NCI-H1436 treated with DMSO at 0.1 percent for 48 hours (cell line): ENCODE measurements at places on chromosomes 3 and 15.

- DNase-seq, result no peak
Observed at GRCh38 chr15:44193651-44194322, 1.3 kb downstream of the FRMD5 start.

GRCh38 chr15:39511916-39512260, 69.0 kb upstream of the THBS1 start:
- DNase-seq, result no peak

DNA sequence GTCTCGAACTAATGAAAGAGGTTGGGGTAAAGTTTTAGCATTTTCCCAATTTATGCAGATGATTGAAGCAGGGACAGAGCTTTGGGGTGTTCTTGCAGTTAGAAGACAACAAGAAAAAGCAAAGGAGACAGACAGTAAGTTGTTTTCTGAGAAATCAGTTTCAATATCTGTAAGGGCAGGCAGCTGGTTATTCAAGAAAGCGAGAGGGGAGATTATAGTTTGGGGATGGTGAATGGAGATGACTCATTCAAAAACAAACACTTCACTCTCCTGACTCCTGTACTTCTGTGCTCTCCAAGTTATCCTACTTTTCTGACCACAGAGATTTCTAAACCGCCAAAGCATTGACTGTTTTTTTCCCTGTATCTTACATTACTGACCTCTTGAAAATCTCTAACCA, 352.0 kb downstream of the GAP43 start:
- no peak for DNase-seq

DNA sequence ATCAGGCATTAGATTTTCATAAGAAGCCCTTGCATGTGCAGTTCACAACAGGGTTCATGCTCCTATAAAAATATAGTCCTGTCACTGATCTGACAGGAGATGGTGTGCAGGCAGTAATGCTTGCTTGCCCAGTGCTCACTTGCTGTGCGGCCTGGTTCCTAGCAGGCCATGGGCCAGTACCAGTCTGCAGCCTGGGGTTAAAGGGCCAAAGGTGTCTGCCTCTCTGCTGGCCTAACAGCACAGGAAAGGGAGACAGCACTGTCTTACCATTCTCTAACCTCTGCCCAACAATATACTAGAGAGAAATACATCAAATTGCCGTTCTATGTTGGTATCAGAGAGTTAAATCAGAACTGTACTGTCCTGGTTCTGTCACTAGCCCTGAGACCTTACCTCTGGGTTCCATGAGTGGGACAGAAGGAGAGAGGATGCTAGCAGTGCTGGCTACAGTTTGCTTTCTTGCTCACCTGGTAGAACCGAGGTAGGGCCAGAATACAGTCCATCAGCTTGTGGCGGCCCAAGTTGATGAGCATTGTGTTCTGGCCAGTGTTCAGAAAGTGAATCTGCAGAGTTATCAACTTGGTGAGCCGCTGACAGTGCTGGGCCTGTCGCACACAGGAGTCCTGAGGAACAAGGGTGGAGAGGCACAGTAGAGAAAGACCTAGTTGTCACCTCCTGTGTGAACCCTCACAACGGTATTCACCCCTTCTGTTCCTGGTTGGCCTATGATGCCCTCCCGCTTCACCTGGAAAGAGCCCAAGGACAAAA, 28.6 kb downstream of the EIF3J start:
- DNase-seq, result no peak

DNA sequence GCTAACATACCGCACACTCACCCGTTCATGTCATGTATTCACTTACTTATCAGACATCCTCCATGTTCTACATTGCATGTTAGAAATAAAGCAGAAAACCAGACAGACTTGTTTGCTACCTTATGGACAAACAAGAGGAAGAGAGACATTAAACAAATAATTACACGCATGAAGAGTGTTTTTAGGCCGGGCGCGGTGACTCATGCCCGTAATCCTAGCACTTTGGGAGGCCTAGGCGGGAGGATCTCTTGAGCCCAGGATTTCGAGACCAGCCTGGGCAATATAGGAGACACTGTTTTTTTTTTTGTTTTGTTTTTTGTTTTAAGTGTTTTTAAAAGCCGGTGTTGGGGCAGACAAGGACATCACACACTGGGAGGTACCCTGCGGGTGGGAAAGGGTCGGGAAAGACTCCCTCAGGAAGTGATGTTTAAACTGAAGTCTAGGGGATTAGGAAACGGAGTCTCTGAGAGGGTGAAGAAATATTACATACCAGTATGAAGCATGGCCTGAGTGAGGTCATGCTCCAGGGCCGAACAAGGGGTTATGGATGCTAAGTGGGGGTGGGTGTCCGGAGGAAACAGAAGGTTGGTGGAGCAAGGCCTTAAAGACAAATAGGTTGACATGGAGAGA, 2.1 kb upstream of the USP3 start:
- DNase-seq, result no peak

DNA sequence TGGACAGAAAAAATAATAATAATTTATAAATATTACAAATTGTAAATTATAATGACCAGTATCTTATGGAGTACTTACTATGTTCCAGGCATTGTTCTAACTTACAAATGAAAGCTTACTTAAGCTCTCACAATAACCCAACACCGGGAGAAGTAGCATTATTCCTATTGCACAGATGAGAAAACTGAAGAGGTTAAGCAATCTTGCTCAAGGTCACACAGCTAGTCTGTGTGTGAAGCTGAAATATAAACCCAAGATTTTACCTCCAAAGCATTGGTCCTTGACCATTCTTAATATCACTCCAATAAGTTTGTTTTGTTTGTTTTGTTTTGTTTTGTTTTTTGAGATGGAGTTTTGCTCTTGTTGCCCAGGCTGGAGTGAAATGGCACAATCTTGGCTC, 43.1 kb downstream of the GBE1 start:
- no peak for DNase-seq

- DNase-seq, result no peak
Observed at GRCh38 chr15:42270996-42271395, 2.0 kb upstream of the GANC start.

DNA sequence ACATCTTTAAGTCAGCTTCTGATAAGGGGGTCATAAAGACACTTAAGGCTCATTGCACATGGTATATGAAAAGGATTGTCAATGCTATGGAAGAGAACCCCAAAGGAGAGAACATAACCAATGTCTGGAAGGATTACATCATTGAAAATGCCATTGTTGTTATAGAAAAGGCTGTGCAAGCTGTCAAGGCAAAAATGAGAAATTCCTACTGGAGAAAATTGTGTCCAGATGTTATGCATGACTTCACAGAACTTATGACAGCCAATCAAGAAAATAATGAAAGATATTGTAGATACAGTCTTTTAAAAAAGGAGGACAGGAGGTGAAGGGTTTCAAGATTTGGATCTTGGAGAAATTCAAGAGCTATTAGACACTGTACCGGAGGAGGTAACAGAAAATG, 96.3 kb upstream of the MBNL1 start:
- no peak for DNase-seq

DNA sequence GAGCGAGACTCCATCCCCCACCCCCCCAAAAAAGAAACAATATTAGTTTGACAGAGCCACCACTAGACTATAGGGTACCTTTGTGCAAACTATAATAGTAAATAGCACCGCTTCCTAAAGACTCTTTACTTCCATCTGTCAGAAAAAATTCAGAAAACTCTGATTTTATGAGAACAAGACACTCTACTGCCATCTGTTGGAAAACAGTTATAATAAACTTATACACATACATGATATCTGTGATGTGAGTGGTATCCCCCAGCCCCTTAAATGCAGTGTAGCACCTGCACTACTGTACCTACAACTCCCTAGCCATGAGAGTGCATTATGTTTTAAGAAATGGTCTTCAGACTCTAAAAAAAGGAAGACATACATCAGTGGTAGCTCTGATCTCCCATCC, 47.1 kb upstream of the CTDSPL start:
- no peak for DNase-seq

DNA sequence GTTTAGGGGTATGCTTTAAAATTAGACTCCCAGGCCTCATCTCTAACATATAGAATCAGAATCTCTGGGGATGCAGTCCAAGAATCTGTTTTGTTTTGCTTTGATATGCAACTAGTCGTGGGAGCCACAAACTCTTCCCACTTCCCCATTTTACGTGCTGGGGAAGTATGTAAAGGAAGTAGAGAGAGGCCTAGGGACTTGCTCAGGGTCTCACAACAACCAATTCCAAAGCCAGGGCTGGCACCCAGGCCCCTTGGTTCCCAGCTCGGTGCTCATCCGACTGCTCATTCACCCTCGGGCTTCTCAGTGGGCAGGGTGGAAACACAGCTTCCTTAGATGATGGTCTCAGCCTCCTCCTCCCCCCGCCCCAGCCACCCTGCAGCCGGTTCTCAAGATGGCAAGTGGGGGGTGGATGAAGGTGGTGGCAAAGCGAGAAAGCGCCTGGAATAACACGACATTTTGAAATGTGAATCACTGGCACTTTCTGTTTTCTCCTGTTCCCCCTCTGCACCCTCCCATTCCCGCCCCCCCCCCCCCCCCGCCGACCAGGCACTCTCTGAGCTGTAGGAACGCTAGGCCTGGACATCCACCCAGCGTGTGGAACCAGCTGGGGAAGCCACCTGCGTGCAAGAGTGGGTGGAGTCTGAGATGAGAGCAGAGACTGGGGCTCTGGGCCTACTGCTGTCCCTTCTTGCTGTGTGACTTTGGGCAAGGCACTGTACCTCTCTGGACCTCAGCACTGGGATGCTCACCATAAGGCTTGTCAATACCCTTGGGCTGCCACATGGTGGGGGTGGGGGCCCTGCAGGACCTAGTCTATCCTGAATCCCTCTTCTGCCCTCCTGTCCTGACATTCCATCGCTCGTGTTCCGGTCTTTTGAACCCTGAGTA, 214.5 kb downstream of the RPLP1 start:
- no peak for DNase-seq

DNA sequence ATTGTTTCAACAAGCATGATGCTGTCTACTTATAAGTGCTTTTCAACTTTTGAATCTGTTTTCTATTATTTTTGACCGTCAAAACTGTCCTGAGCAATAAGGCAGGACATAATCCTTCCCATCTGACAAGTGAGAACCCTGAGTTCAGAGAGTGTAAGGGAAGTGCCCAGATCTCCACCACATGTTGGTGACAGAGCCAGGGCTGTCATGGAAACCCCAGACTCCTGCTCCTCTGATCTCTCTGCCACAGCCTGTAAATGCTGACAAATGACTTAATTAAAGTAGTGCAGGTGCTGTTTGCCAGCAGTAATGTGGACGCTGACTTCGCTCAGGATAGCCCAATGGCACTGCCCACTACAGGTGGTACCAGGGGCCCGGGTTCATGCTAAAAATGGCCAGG, 40.3 kb downstream of the SPSB4 start:
- DNase-seq, result no peak

- no peak for DNase-seq
Observed at GRCh38 chr3:61734749-61735686, 173.6 kb downstream of the PTPRG start.

GRCh38 chr3:161914703-161915417, 418.3 kb downstream of the OTOL1 start:
- no peak for DNase-seq

GRCh38 chr3:52290596-52291507, 3.2 kb downstream of the GLYCTK start:
- DNase-seq, result no peak

DNA sequence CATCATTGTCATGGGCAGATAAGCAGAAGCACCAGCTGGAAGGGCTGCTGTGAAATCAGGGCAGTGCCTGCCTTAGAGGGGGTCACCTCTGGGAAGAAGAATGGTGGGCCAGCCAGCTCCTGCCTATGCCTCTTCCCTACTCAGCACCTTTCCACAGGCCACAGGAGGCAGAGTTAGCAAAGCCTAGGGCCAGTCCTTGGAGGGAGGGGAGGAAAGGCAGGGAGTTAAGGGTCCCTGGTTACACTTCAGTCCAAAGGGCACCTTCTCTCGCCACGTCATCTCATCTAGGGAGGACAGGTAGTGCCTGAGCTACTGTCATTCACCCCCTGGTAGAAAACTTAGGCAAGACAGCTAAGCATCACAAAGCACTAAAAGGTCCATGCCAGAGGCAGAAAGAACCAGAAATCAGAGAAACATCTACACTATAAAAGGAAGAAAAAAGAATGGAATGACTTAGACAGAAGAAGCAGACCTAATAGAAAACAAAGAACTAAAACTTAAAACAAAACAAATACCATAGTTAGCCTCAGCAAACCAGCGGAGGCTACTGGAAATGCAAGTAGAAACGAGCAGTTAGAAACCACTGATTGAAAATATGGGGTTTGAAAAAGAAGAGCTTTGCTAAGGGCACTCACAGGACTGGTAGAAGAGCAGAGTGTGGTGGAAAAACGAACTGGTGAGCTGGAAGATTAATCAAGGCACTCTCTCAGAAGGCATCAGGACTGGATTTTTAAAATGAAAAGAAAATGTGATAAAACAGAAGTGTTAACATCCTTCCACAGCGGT, 84.2 kb downstream of the OSBPL10 start:
- DNase-seq, result no peak

GRCh38 chr3:88985491-88985890, 121.9 kb upstream of the EPHA3 start:
- DNase-seq, result no peak

- no peak for DNase-seq
Observed at GRCh38 chr3:67657192-67657591, 2.8 kb upstream of the SUCLG2 start.

GRCh38 chr3:46628901-46629369, 16.6 kb downstream of the FAM240A start:
- no peak for DNase-seq

DNA sequence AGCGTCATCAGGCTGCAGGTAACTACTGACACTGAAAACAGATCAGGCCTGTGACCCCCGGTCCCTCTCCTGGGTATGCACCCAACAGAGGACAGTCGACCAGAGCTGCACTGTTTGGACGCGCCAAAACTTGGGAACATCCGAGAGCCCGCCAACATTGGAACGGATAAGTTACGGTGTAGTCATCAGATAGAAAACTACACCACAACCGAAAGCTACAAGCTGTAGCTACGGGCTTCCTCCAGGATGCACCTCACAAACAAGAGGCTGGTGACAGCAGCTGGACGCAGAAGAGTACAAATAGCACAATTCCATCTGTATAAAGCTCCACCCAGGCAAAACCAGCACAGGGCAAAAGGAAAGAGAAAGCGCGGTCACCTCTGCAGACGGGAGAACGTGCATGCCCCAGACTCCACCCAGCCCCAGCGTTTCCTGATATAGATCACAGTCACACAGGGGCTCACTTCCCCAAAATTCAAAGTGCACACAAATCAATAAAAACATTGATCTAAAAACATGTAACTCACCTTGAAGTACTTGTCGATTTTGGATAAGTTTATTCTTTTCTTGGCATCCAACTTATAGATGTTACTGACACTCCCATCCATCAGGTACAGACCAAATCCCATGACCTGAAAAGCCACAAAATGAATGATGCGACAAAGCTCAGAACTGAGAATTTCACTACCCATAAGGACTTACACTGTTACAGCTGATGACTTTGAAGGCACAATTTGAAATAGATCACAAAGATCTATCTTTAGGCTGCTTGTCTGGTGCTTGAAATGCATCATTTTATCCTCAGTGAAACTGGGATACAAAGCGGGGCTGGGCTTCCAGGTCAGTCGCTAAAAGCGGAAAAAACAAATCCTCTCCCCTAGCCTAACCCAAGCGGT, 43.3 kb downstream of the CYFIP1 start:
- no peak for DNase-seq

- DNase-seq, result no peak
Observed at GRCh38 chr15:58284293-58284692, 146.1 kb downstream of the AQP9 start.

GRCh38 chr3:176562331-176562730, 635.0 kb downstream of the TBL1XR1 start:
- DNase-seq, result no peak
